Keratinocyte (primary cell): ENCODE measurements at places on chromosomes 3 and 15.

DNA sequence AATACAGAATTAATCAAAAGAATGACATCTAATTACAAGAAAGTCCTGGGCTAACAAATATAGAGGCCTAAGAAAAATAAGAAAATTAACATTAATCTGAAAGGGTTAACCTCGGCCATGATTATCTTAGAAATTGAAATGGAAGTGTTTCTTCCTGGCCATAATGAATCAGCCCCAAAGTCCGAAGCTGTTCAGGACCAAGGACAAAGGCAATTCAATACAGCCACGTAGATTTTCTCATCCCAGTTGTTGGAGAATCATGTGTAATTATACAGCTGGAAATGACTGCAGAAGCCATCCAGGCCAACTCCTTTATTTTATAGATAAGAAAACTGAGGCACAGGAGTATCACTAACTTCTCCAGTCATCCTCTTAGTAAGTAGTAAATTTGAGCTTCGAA lies 38.0 kb upstream of the GBE1 start:
- no peak for DNase-seq
- no peaks in the 10 kb centered on the region for H3K4me1 ChIP-seq
- H3K27me3 ChIP-seq: no peaks in the 10 kb centered on the region
- no peak overlapping the region for H3K27ac ChIP-seq

DNA sequence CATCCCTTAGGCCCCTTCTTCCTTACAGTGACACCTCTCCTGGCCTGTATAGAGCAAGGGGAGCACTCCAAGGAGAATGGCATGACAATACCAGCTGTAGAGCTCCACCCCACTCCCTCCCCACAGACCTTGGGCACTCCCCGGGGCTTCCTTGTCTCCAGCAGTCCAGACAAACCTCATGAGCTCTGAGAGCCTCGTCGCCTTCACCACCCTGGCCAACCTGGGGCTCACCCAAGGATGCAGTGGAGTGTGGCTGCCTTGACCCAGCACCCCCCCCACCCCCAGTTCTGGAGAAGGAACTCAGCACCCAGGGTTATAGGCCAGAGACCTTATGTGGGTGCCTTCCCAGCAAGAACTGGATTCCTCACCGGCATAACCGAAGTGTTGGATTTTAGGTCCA lies 7.4 kb upstream of the SLCO2A1 start:
- H3K4me1 ChIP-seq: no peaks in the 10 kb centered on the region
- no peak overlapping the region for H3K27ac ChIP-seq
- no peak for DNase-seq
- no peaks in the 10 kb centered on the region for H3K36me3 ChIP-seq
- H3K4me3 ChIP-seq: no peak overlapping the region

DNA sequence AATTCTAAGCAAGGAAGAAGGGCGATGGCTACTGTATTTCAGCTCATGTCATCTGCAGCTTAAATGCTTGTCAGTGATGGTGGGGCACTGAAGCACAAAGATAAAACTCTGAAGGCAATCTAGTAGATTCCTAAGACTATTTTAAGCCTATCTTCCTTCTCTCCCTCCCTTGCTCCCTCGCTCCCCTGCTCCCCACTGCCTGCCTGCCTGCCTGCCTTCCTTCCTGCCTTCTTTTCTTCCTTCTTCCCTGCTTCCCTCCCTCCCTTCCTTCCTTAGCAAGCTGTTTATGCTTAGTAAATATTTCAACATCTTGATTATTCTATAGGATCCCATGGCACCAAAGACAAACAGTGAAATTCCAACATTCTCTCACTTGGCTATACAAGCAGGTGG lies 99.6 kb downstream of the OXSM start:
- H3K27ac ChIP-seq: no peak overlapping the region
- DNase-seq: no peak

- no peaks in the 10 kb centered on the region for H3K36me3 ChIP-seq
- H3K27ac ChIP-seq: no peak overlapping the region
- DNase-seq: no peak
- peaks cover 4% of the 10 kb centered on the region for H3K4me1 ChIP-seq
- H3K4me3 ChIP-seq: no peak overlapping the region
Measured at GRCh38 chr15:34732430-34732829, 22.4 kb downstream of the GJD2 start.

GRCh38 chr3:34216711-34217335 lies 418.4 kb downstream of the PDCD6IP start:
- no peaks in the 10 kb centered on the region for H3K36me3 ChIP-seq
- H3K4me3 ChIP-seq: no peak overlapping the region
- no peaks in the 10 kb centered on the region for H3K4me1 ChIP-seq
- DNase-seq: no peak
- no peak overlapping the region for H3K27ac ChIP-seq

- no peaks in the 10 kb centered on the region for H3K36me3 ChIP-seq
- H3K27ac ChIP-seq: no peak overlapping the region
- H3K4me1 ChIP-seq: peaks cover 14% of the 10 kb centered on the region
Measured at GRCh38 chr15:58086491-58086890, 21.0 kb upstream of the ALDH1A2 start.

- no peaks in the 10 kb centered on the region for H3K27me3 ChIP-seq
- no peak within 1 kb of the TSS for H3K27ac ChIP-seq
- no peaks in the 10 kb centered on the region for H3K36me3 ChIP-seq
- no peaks in the 10 kb centered on the region for H3K4me1 ChIP-seq
- H3K4me3 ChIP-seq: no peak within 1 kb of the TSS
Measured at GRCh38 chr15:49423021-49423420, at the start of gene FGF7. FGF7 (plus strand) TSS chr15:49423242; CDS start chr15:49424298, 1,056 bp downstream.

DNA sequence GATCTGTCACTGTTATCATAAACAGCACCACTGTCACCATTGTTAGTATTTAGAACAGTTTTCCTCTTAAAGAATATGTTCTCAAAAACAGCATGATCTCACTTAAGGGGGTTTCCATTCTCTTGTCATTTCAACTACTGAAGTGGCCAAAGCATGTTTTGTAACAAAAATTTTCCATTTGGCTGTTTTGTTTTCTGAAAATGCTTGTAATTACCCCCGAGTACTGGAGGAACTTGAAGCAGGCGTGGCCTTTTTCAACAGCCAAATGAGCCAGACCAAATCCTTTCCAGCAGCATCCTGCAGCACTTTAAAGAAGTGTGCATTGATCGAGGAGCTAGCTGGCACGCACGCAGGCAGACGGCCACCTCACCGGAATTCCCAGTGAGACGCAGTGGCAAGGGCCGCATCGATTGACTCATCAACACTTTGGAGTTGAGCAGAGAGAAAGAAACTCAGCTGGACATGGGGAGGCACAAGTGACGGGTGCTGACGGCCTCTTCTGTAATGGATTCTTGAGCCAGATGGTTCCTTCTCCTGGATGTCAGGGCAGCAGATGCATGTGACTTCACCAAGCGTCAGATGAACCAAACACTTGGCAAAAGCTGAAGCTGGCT lies 234.3 kb upstream of the IGF1R start:
- H3K36me3 ChIP-seq: no peaks in the 10 kb centered on the region
- DNase-seq: no peak
- no peaks in the 10 kb centered on the region for H3K27me3 ChIP-seq

GRCh38 chr15:50278496-50278895 lies 13.0 kb upstream of the HDC start:
- no peaks in the 10 kb centered on the region for H3K36me3 ChIP-seq
- no peaks in the 10 kb centered on the region for H3K27me3 ChIP-seq
- DNase-seq: no peak
- H3K4me3 ChIP-seq: no peak overlapping the region
- peaks cover 12% of the 10 kb centered on the region for H3K4me1 ChIP-seq
- H3K27ac ChIP-seq: no peak overlapping the region

DNA sequence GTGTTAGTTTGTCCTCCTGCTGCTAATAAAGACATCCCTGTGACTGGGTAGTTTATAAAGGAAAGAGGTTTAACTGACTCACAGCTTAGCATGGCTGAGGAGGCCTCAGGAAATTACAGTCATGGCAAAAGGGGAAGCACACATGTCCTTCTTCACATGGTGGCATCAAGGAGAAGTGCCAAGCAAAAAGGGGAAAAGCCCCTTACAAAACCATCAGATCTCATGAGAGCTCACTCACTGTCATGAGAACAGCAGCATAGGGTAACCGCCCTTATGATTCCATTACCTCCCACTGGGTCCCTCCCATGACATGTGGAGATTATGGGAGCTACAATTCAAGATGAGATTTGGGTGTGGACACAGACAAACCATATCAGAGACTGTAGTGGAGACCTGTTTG lies 27.0 kb downstream of the TM2D3 start:
- H3K36me3 ChIP-seq: no peaks in the 10 kb centered on the region
- no peak overlapping the region for H3K4me3 ChIP-seq
- H3K27me3 ChIP-seq: no peaks in the 10 kb centered on the region

DNA sequence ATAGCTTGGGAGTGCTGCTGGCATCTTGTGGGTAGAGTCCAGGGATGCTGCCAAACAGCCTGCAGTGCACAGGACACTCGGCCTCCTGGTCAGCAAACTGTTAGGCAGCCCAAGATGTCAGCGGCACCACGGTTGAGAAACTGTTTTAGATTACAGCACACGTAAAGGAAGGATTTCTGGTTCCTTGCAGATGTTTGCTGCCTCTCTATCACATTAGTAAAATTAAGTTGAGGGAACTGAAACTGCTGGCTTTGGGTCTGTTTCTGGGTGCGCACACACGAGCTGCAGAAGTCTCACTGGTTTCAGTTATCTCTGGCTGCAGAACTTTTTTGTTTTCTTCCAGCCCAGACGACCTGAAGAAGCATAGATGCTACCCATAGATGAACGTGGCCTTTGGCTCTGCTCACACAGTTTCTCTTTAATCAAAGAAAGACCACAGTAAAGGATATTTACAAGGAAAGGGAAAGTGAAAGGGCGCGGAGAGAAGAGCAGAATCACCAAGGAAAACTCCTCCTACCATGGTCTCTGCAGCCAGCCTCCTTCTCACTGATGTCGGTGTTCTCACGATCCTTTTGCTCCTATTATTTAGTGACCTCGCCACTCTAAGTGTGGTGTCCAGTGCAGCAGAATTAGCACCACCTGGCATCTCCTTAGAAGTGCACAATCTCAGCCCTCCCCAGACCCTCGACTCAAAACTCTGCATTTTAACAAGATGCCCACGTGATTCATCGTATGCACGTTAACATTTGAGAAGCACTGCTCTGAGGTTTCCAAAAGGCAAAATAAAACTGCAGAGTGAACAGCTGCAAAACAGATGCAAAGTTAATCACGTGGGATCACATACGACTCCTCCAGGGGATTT lies 50.6 kb upstream of the AKAP13 start:
- no peaks in the 10 kb centered on the region for H3K27me3 ChIP-seq
- no peak for DNase-seq
- peaks cover 11% of the 10 kb centered on the region for H3K4me1 ChIP-seq
- H3K27ac ChIP-seq: no peak overlapping the region

DNA sequence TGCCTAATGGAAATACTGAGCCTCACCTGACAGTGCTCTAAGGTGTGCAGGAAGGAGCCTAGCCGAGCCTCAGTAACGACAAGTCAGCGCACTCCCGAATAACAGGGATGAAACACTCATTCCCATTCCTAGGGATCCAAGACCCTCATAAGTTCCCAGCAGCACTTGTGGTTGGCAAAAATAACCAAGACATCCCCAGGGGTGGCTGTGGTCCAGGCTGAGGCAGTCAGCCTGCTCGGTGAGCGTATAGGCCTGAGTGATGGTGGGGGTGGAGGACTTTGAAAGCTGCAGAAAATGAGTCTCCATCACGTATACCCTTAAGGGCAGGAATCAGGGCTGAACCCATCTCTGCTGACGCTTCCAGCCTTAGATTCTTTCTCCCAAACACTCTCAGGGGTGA lies 120.1 kb downstream of the SMAD6 start:
- no peak for DNase-seq
- H3K36me3 ChIP-seq: no peaks in the 10 kb centered on the region
- H3K27ac ChIP-seq: no peak overlapping the region
- no peak overlapping the region for H3K4me3 ChIP-seq
- no peaks in the 10 kb centered on the region for H3K4me1 ChIP-seq
- H3K27me3 ChIP-seq: no peaks in the 10 kb centered on the region

DNA sequence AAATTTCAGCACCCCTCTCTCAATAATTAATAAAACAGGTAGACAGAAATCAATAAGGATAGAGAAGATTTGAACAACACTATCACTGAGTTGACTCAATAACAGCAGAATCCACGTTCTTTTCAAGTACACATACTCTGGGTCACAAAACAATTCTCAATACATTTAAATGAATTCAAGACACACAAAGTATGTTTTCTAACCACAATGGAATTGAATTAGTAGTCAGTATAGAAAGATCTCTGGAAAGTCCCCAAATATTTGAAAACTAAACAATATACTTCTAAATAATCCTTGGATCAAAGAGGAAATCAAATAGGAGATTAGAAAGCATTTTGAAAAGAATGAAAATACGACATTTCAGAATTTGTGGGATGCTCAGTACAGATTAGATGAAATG lies 40.0 kb downstream of the TKT start:
- H3K4me1 ChIP-seq: no peaks in the 10 kb centered on the region
- no peak overlapping the region for H3K27ac ChIP-seq
- DNase-seq: no peak
- H3K4me3 ChIP-seq: no peak overlapping the region
- no peaks in the 10 kb centered on the region for H3K27me3 ChIP-seq

GRCh38 chr3:151724576-151725562 lies 8.9 kb upstream of the AADACL2 start:
- H3K4me1 ChIP-seq: no peaks in the 10 kb centered on the region
- no peaks in the 10 kb centered on the region for H3K27me3 ChIP-seq
- no peaks in the 10 kb centered on the region for H3K36me3 ChIP-seq
- H3K4me3 ChIP-seq: no peak overlapping the region
- H3K27ac ChIP-seq: no peak overlapping the region
- no peak for DNase-seq

- no peaks in the 10 kb centered on the region for H3K36me3 ChIP-seq
- no peaks in the 10 kb centered on the region for H3K27me3 ChIP-seq
- H3K4me1 ChIP-seq: peaks cover 57% of the 10 kb centered on the region
- H3K4me3 ChIP-seq: no peak overlapping the region
- no peak for DNase-seq
Measured at GRCh38 chr3:9405756-9406155, 8.3 kb downstream of the SETD5 start.

- H3K4me3 ChIP-seq: no peak overlapping the region
- no peak overlapping the region for H3K27ac ChIP-seq
- no peak for DNase-seq
- no peaks in the 10 kb centered on the region for H3K36me3 ChIP-seq
Measured at GRCh38 chr3:5358911-5359310, 171.4 kb downstream of the EDEM1 start.

GRCh38 chr15:65470866-65471265 lies 46.6 kb downstream of the DPP8 start:
- H3K27ac ChIP-seq: no peak overlapping the region
- no peak overlapping the region for H3K4me3 ChIP-seq
- no peak for DNase-seq
- H3K4me1 ChIP-seq: no peaks in the 10 kb centered on the region
- no peaks in the 10 kb centered on the region for H3K27me3 ChIP-seq
